ENCODE measurements at places on chromosomes 1 and 21.

GRCh38 chr1:110570307-110570706 lies 35.9 kb downstream of the KCNA2 start:
- DNase-seq: no peak

GRCh38 chr1:111505641-111506119 lies 2.2 kb upstream of the ADORA3 start:
- no peak for DNase-seq

DNA sequence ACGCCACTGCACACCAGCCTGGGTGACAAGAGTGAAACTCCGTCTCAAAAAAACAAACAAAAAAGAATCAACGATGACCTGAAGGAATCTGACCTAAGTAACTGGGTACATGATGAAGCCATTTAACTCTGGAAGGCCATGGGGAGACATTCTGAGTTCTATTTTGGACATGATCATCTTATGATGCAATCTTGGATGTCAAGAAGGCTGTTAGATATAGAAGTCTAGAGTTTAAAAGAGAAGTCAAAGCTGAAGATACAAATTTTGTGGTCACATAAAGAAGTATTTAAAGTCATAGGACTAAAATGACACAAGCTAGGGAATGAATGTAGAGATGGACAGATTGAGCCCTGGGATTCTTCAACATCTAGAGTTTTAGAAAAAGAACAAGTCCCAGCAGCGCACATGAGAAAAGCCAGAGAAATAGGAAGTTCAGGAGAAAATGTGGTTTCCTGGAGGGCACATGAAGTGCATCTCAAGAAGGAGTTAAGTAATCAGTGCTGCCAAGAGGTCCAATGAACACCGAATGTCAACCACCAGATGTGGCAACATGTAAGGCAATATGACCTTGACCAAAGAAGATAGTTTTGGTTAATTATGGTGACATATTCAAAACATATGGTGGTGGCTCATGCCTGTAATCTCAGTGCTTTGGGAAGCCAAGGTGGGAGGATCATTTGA lies 26.8 kb downstream of the ELK4 start:
- no peak for DNase-seq

- DNase-seq: no peak
These were observed 2.0 kb downstream of the PIK3CD start for GRCh38 chr1:9653491-9654050.

DNA sequence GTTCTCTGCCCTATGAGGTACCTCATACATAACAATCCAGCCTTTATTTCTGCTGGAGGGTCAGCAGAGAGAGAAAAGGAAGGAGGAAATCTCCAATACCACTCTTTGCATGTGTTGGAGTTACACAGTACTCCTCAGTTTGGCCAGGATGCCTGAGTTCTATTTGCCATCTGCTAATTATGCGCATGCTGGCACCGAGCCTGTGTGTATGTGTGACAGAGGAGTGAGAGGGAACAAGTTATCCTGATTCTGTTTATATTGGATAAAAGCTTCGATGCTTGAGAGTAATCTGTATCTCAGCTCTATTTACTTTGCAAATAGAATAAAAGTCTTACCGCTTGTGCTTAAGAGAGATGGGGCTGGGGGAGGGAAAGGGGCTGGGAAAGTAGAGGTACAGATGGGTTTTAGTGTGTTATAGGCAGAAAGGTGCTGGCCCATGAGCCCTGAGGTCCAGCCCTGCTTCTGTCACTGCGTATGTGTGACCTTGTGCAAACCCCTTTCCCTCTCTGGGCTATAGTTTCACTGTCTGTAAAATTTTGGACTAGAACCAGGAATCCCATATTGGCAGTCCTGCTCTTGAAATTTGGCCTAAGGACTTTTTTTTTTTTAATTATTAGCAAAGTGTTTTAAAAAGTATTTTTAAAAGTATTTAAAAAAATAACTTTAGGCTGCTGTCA lies 54.5 kb upstream of the PLXNA2 start:
- no peak for DNase-seq

GRCh38 chr1:26364956-26365355 lies 7.6 kb downstream of the ZNF683 start:
- DNase-seq: no peak

GRCh38 chr1:151325231-151325630 lies 2.0 kb downstream of the PI4KB start:
- DNase-seq: no peak

GRCh38 chr1:56494306-56494705 lies 85.1 kb downstream of the PLPP3 start:
- DNase-seq: no peak

GRCh38 chr1:90405726-90406125 lies 311.4 kb downstream of the BARHL2 start:
- no peak for DNase-seq

DNA sequence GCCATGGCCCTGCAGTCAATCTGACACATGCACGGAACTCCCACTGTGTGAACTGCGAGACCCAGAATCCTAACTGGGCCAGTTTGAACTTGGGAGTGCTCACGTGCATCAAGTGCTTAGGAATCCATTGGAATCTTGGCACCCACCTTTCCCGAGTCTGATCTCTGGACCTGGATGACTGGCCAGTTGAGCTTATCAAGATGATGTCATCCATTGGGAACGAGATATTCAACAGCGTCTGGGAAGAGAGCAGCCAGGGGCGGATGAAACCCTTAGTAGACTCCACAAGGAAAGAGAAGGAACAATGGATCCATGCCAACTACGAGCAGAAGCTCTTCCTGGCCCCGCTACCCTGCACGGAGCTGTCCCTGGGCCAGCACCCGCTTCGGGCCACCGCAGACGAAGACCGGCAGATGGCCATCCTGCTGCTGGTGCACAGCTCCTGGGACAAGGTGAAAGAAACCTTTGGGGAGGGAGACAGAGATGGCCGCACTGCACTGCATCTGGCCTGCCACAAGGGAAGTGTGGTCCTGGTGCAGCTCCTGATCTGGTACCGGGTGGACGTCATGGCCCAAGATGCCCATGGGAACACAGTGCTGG lies 3.1 kb upstream of the TDRD5 start:
- no peak for DNase-seq

- DNase-seq: peak; percentile 12
These were observed 992 bp downstream of the TENT5C start for GRCh38 chr1:117606649-117607430.

- DNase-seq: no peak
These were observed 165.3 kb downstream of the FASLG start for GRCh38 chr1:172824209-172824608.

- DNase-seq: peak; percentile 45
These were observed 51.5 kb downstream of the RPL5 start for GRCh38 chr1:92883297-92883696.

DNA sequence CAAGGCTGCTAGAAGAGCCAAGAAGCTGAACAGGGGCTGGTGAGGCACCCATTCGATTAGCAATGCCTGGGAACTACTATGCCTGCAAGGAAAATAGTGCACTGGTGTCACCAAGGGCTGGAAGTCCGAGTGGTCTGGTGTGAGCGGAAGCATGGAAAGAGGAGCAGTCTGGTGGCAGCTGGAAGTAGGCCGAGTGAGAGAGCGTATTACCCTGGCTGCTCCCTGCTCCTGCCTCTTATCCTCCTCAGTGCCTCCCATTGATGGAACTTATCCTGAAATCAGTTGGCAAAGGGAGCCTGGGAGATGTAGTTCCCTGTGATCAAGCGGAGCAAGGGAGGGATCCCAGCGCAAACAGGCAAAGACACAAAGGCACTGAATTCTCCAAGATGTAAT lies 9.6 kb downstream of the SMAP2 start:
- DNase-seq: no peak

DNA sequence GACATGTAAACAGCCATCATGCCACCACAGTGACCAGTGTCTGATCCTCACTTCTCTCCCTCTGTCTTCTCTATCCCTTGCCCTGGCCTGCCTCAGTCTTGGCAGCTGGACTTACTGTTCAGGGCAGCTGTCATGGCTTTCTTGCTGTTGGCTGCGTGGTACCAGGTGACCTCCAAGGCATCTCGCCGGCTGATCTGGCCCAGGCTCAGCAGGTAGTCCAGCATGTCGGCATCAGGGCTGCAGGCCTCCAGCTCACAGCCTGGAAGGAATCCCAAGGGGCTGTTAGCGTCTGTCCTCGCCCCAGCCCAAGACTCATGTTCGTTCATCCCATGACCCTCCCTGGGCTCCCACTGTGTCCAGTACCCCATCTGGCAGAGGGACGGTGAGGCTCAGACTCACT lies 3.6 kb downstream of the FAM151A start:
- DNase-seq: no peak

- peak; percentile 84 for DNase-seq
These were observed 2.5 kb upstream of the CERS2 start for GRCh38 chr1:150976879-150977694.

DNA sequence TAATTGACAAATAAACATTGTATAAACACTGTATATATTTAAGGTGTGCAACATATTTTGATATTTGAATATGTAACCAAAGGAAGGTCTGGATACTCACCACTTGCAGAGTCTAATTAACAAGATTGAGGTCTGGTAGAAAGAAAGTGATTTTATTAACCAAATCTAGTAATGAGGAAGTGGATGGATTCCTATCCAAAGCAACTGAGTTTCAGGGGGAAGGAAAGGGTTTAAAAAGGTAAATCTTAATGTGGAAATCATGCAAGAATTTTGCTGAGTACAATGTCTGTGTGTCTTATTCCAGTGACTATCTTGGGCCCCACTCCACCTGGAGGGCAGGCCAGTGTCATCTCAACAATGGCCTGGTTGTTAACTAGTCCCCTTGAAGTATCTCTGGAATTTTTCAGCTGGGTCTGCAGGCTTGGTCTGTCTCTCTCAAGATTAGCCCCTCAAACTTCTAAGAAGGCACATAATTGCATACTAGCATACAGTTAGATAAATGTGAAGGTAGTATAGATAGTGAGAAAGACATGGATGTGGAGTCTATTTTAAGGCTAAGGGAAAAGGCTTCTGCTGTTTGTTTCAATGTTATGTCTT lies 262.7 kb upstream of the RGS18 start:
- DNase-seq: no peak

DNA sequence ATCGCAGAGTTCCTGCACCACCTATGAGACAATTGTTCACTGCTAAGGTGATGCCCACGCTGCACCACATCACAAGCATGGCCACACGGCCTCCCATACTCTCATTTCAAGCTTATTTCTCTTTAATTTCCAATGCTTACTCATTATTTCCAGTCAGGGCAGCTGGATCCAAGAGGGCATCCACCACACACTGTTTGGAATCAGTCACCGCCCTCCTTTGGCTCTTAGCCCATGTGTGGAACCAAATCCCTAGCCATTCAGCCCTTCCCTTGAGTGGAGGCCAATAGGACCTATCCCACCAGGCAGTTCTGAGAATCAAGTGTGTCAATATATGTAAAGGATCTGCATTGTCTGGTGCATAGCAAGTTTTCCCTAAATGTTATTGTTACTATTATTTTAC lies 26.3 kb upstream of the PALMD start:
- no peak for DNase-seq

- no peak for DNase-seq
These were observed 406.1 kb downstream of the PRDM2 start for GRCh38 chr1:14106126-14106525.

- no peak for DNase-seq
These were observed 682 bp upstream of the RWDD3 start for GRCh38 chr1:95233319-95233736.

DNA sequence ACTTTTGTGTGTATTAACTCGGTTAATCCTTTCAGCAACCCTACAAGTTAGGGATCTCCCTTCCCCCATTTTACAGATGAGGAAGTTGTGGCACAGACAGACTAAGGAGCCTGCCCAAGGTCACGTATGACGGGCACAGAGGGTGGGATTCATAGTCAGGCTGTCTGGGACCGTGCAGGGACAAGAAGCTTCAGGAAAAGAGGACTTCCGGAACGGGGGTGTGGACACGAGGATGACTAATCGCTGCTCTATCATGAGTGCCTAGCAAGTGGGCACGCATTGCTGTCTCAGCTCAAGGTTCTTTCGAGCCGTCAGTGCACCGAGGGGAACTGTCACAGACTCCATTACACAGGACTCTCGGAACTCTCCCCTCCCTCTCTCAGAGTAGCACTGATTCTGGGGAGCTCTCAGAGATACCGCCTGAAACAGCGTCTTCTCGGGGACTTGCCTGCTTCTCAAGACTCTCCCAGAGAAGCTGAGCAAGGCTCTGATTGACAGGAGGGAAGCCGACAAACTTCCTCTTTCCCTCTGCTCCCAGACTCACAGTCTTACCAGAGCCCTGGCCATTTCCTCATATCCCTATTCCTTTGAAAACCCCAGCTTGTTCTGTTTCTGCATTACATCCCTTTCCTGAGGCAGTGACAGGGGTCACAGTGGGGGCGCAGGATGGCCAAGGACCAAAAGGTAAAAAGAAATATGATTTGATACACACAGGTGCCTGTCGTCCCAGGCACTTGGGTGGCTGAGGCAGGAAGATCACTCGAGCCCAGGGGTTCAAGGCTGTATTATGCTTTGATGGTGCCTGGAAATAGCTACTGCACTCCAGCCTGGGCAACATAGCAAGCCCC lies 14.4 kb downstream of the FHAD1 start:
- DNase-seq: no peak

DNA sequence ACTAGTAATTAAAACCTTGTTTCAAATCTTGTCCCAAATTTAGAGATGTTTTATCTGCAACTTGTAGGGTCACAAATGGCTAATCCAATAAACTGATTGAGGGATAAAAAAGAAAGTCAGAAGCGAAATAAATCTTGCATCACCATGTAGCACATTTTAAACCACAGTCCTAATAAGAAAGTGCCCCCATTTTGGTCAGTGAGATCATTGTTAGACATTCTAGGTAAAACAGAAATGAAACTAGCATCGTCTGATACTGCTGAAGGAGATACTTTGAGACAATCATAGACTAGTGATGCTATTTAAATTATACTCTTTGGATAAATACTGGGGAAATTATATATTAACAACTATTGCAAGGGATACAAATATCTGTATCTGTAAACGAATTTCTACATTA lies 247.9 kb downstream of the AMY1C start:
- DNase-seq: no peak

DNA sequence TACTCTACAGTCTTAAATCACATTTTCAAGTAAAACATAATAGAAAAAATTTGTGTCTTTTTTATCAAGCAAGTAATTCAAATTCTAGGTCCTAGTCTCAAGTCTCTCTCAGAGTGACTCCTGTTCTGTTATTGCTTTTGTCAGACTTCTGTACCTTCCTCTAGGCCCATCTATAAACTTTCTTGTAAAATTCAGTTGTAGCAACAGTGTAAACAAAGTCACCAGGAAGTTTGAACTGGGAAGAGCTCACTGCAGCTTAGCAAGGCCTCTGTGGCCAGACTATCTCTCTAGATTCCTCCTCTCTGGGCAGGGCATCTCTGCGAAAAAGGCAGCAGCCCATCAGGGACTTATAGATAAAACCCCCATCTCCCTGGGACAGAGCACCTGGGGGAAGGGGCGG lies 13.5 kb upstream of the ZNF678 start:
- DNase-seq: no peak

- DNase-seq: no peak
These were observed 33.0 kb downstream of the SLX9 start for GRCh38 chr21:44972821-44973220.

- DNase-seq: no peak
These were observed 48.6 kb upstream of the TMEM125 start for GRCh38 chr1:43220905-43221778.

GRCh38 chr1:54230507-54231339 lies 30.8 kb downstream of the MRPL37 start:
- DNase-seq: no peak

- no peak for DNase-seq
These were observed 119.4 kb downstream of the KCNJ15 start for GRCh38 chr21:38376235-38376634.

GRCh38 chr1:195415584-195415983 lies 1192.7 kb downstream of the KCNT2 start:
- no peak for DNase-seq

GRCh38 chr21:31665397-31665796 lies 5.9 kb downstream of the SOD1 start:
- DNase-seq: no peak

GRCh38 chr21:35211782-35212181 lies 162.7 kb upstream of the RUNX1 start:
- DNase-seq: no peak
